Thoracic aorta endothelial cell (primary cell): ENCODE measurements at places on chromosomes 5 and 9. TPM values are rescaled to one million over a fixed set of nuclear protein-coding genes. Genes with fewer than 3 reads are reported as not detected.

SARDH gene
- total RNA-seq = 0.40 and 0.50 TPM in 2 replicates

F2RL1 gene
- 21.8 and 78.1 TPM in 2 replicates for total RNA-seq

HSPB3 gene
- total RNA-seq = not detected in 2 replicates

MEGF10 gene
- total RNA-seq = 0.14 and 0.93 TPM in 2 replicates

TAF1L gene
- under 0.01 TPM in 1 of 2 replicates, not detected in the other for total RNA-seq

ABCA1 gene
- total RNA-seq = 5.4 and 6.0 TPM in 2 replicates

ARL10 gene
- total RNA-seq = 8.4 and 11.3 TPM in 2 replicates

ANKDD1B gene
- total RNA-seq = 0.14 and 0.27 TPM in 2 replicates

FBXW5 gene
- 95.3 and 115 TPM in 2 replicates for total RNA-seq

ANKRD55 gene
- total RNA-seq = 0.57 and 2.9 TPM in 2 replicates

ROR2 gene
- not detected in 2 replicates for total RNA-seq

LEAP2 gene
- total RNA-seq = 0.50 and 0.53 TPM in 2 replicates

TRIM52 gene
- total RNA-seq = 8.1 and 9.0 TPM in 2 replicates
